Stimulated activated CD8-positive, alpha-beta memory T cell treated with anti-CD3 and anti-CD28 coated beads, Interleukin-15, amount 100 ng/mL, for 24 hours (primary cell): ENCODE measurements at places on chromosomes 7 and 10.

- DNase-seq: no peak
Observed at GRCh38 chr10:103838862-103839518, 16.4 kb downstream of the SH3PXD2A start.

GRCh38 chr7:64639267-64640001 lies 26.5 kb upstream of the ZNF107 start:
- no peak for DNase-seq

GRCh38 chr10:30074933-30075332 lies 15.5 kb upstream of the JCAD start:
- no peak for DNase-seq

DNA sequence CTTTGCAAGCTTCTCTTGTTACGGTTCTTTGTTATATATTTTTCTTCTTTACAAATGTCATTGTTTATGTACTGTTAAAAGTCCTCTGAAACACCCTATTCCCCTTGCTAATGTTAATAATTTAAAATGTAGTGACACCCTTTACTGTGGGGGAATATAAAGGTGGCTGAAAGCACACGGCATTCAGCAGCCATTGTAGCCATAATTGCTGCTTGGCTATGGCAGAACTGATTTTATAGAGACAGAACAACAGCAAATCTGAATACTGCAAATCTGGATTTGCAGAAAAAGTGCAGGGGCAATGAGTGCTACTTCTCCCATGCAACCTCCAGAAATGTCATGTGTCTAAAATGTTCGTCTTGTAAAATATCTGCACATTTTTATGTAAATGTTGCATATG lies 3.7 kb upstream of the WASL start:
- DNase-seq: no peak

DNA sequence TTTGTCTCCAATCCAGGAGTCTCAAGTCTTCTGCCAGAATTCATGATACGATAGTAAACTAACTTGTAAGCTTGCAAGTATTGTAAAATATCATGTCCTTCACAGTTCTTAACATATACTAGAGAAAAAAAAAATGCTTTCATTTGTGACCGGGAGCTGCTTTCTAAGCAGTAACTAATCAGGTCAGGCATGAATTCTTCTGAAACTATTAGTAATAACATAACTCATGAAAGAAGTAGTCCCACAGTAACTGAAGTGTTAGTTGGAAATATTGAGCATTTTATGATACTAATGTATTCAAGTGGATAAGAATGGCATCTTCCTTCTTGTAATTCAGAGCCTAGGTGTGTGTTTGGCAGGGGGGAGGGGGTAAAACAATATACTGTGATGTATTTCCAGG lies 665.6 kb downstream of the DNAJB9 start:
- DNase-seq: no peak

DNA sequence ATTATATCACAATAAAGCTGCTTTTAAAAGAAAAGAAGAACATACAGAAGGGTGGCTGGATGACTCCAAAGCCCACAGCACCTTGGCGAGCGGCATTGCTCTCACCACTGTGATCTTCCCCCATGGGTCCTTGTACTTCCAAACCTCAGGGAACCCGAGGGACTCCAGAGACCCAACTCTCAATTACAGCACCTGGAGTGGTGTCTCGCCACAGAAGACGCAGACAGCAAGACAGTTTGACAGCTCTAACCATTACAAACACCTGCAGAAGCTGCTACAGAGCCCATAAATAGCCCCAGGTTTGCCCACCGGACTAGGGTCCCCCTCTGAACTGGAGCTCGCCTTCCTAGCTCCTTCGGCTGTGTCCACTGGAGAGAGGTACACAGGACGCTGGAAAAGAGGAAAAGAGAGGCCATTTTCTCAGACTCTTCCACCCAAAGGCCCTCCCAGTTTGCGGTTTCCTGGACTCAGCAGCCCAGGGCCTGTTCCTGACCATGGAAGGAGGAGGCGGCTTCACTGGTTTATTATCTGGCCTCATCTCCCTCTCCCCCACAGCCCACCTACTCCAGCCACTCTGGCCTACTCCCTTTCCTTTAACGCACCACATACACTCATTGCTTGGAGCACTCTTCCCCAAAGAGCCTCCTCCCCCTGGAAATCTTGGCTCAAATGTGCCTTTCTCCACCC lies 1.9 kb downstream of the PIK3AP1 start:
- no peak for DNase-seq

DNA sequence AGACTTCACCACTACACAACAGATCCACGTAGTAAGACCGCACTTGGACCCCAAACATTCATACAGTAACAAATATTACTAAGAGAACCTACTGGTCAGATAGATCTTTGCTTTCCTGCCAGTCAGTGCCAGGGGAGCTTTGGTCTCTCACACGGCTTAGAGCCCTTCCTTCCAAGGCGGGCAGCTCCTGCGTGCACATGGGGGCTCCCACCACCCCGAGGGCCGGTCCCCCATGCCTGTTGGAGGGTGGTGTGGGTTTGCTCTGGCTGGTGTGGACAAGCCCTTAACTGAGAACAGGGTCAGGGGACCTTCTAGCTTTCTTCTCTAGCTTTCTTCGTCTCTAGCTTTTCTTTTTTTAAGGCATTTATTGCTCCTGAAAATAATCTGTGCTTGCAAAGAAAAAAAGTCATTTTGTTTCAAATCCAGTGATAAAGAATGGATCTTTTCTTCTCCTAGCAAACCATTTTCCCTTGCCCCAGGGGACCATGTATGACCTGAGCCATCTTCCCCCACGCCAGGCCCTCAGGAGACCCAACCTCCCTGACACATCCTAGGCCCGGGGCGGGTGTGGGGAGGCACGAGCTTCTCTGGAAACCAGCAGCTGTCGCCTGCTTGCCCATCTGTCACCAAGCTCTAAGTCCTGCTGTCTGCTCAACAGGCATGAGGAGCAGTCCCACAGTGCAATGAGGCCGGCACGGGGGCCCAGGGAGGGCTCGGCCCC lies 591.1 kb downstream of the PTPRN2 start:
- DNase-seq: no peak

GRCh38 chr7:127730658-127731276 lies 78.8 kb downstream of the SND1 start:
- no peak for DNase-seq

- no peak for DNase-seq
Observed at GRCh38 chr7:116310141-116310540, 99.8 kb downstream of the TES start.

DNA sequence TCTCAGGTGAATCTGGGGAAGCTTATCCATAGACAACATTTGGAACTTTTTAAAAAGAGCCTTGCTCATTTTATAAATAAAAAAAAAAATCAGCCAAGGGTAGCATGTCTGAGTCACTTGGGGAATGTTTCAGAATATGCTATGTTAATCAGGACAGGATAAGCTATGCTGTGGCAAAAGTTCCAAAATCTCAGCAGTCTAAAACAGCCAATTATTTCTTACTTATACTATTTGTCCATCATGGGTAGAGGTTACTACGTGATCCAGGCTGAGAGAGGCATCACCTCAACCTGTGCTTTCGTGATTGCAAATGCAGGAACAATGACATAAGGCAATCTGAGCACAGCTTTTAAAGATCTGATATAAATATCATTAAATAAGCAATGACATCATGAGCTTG lies 6.5 kb downstream of the SLC13A1 start:
- DNase-seq: no peak

DNA sequence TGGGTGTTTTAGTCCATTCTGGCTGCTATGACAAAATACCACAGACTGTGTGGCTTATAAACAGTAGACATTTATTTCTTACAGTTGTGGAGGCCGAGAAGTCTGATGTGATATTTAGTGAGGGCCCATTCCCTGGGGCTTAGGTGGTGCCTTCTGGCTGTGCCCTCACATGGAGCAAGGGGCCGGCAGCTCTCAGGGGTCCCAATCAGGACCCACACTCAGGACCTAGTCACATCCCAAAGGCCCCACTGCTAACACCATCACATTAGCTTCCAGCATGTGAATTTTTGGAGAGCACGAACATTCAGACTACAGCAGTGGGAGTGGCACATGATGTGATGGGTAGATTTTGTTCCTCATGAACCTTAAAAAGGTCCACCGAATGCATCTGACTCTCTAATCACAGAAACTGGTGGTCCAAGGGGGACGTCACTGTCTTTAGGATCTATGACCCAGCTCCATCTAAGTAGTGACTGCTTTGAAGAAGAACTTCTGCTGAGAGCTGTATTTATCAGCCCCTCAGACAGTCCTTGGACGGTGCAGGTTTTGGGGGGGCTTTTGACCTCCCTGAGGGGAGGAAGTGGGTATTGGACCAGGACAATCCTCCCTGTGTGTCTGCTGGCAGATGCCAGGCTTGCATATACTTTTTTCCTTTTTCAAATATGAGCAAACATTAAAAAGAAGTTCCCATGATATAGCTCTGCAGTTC lies 154.5 kb upstream of the ZNF32 start:
- DNase-seq: no peak

DNA sequence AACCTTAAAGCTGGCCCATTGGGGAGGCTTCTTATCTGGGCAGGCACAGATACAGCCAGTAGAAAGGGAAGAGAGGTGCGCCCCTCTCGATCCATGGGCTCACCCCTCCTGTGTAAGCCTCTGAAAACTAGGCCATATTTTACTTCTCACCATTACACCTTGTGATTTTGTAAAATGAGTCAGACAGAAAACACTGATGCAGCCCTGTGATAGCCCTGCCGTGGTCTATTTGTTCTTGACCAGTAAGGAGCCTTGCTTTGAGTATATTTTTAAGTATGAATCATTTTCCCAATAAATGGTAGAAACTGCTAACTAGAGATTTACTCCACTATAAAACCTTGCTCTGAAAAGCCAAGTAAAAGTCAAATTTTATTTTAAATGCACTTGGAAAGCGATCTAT lies 329.8 kb upstream of the MBL2 start:
- no peak for DNase-seq

DNA sequence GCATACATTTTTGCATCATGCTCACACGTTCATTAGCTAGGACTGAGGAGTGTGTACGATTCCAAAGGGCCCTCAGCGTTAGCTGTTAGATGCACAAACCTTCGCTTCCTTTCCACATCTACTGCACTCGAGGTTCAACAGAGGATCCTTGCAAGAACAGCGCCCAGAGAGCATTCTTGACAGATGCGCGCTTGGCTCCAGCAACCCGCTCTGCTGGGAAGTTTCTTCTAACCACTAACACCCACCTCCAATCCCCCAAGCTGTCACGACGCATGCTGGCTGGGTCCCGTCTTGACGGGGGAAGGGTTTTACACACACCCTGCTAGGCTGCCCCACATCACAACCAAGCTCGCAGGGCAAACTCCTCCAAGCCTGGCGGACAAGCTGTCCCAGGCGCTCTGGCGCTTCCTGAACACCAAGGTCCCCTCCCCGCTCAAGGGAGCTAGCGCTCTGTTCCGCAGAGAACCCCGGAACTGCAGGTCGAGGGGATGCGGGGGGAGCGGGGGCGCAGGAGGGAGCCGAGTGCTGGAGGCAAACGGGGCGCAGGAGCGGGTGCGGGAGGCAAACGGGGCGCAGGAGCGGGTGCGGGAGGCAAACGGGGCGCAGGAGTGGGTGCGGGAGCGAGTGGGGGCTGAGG lies 653 bp upstream of the ADRB1 start:
- no peak for DNase-seq

- no peak for DNase-seq
Observed at GRCh38 chr10:114271779-114272167, 32.7 kb downstream of the VWA2 start.

DNA sequence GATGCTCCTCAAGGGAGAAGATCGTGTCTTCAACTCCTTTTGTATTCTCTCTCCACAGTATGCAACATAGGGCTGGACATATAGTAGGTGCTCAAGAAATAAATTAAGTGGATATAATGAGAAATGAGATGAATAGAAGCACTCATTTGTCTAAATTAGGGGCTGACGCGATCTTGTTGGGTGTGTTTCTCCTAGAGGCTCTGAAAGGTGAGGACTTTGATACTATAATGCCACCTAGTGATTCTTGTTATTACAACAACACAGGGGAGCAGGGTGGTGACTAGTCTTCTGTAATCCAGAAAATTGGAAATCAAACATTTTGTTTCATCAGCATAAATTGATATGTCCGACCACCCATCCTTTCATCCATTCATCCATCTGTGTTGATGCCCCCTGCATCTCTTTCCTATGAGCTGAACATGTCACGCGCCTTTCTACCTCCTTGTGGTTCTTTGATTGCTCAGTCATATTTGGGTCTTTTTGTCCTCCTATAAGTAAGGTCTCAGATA lies 3.5 kb upstream of the CFAP58 start:
- no peak for DNase-seq

DNA sequence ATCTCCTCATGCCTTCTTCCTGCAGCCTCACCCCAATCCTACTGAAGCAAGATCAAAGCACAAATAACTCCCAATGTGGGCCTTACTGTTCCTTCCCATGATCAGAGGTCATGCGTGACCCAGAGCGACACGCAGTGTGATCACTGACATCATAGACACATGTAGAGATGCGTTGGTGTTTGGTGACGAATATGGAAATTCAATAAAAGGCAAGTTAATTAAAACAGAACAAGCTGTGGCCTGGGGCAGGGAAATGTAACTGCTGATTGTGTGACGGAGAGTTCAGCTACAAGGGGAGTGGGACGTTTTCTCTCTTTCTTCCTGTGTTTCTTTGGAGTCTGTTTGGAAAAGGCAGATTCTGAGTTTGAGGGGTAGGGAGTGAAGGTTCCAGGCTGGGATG lies 34.8 kb upstream of the CARD11 start:
- no peak for DNase-seq

DNA sequence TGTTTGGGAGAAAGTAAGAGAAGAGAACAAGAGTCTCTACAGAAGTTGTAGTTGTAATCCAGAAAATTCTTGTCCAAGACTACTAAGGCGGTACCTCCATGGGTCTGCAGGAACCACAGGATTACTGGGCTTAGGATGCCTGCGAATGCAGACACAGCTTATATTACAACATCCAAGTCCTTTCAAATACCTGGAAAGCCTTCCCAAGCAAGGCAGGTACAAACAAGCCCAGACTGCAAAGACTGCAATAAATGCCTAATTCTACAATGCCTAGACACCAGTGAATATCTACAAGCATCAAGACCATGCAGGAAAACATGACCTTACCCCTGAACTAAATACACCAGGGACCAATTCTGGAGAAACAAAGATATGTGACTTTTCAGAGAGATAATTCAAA lies 178.2 kb downstream of the ARL4A start:
- DNase-seq: no peak

GRCh38 chr7:139981511-139981895 lies 81.2 kb downstream of the PARP12 start:
- DNase-seq: no peak

DNA sequence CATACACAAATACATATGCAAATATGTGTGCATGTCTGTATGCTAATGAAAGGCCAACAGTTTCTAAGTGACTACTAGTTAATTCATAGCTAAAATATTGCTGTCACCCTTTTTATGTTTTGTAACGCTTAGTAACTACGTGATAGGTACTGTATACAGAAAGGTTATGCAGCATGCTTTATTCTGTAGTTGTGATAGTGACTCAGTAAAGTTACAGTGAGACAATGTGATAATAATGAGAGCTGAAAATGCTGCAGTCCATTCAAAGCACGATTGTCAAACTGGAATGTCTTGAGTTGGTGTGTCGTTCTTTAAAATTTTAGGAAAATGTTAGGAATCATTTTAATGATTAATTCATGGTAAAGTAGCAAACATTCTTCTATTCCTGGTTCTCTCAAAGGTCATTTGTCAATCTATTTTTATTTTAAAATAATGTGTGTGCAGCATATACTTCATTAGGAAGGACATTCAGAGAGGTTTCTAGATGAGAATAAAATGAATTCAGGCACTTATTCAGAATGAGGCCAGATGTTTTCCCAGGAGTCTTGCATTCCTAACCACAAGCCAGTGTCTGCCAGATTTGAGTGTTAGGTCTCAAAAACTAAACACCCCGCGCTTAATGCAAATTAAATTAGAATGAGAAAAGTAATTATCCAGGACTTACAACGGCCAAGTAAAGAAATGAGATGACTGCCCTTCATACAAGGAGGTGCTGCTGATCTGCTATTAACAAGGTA lies 408.8 kb upstream of the FZD8 start:
- DNase-seq: no peak
